RWPE1 (cell line): ENCODE measurements at places on chromosomes 5 and 9.

DNA sequence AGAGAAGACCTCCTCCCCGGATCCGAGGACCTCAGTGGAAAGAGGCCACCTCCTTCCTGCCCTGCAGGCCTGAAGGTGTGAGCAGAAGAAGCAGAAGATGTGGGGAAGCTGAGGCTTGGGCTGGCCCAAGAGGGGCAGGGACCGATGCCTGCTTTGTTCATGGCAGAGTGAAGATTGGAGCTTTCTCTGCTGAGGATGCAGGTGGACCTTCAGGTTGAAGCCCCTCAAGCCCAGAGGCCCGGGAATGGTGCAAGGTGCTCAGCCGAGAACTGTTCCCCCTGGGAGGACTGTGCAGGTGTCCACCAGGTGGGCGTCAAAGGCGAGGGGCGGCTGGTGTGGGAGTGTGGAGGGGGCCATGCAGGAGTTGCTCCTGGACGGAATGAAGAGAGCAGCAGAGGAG lies 277.9 kb upstream of the IRX2 start:
- DNase-seq = no peak

GRCh38 chr5:114361724-114362196 lies at the start of gene KCNN2:
TSS of gene KCNN2 (plus strand) at chr5:114362070. CDS start at chr5:114362140, 70 bp downstream.
- DNase-seq = peak; percentile 59

GRCh38 chr9:109789556-109789955 lies 9.6 kb downstream of the PALM2AKAP2 start:
- DNase-seq = no peak

DNA sequence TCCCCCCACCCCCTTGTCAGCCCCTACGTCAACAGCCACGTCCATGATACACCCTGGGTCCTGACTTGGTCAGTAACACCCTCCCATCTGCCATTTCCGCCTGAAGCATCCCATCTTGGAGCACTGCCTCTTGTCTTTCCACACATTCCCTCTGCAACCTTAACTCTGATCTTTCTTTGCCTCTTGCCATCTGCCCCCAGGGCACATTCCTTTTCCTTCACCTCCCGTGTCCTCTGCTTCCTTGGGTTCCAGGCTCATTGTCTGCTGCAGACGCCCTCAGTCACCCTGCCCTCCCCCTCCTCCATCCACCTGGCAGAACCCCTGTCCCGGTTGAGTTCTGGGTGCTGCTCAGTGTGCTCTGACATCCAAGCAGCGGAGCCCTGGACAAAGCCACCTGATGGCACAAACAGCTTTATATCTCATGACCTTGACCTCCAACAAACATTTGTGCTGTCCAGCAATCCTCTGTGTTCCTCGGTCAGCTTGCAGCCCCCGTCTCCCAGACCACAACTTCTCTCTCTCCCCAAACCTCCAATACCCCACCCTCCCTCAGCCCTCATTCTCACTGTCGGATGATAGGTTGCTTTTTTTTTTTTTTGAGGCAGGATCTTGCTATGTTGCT lies 97.7 kb upstream of the IER5L start:
- DNase-seq = peak; percentile 72

GRCh38 chr9:86757382-86757720 lies 190.0 kb downstream of the GAS1 start:
- DNase-seq = no peak

DNA sequence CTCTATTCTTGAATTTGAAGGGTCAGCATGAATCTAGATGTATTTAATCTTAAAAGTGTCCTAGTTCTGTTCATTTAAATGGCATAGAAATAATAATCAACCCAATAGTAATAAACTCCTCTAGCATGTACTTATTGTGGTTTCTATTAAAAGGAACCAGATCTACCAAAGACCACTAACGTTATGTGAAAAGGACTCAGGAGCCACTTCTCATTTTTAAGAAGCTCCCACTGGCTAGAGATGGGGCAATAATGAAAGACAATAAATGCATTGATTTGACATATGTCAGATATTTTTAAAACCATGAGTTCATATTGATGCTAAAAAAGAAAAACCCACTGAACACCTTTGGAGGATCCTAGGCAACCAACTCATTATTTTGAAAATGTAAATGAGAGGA lies 191.9 kb downstream of the ATP10B start:
- no peak for DNase-seq

DNA sequence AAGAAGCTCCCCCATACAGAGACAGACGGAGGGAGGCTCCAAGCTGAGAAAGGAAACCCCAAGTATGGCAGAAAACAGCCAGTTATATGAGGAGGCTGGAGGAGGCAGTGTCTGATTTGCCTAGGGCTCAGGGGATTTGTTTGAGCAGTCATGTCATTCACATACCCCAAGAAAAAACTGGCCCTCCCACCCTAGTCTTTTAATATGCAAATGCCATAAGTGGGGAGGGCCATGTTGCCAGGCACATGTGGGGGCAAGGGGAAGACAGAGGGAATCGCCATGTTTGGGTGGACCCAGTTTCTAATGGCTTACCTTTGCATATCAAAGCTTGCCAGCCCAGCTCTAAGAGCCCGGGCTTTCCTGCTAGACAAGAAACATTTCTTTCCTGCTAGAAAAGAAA lies 1163.8 kb downstream of the TAF11L14 start:
- no peak for DNase-seq

GRCh38 chr5:13303445-13303844 lies 641.0 kb downstream of the DNAH5 start:
- DNase-seq = no peak

GRCh38 chr9:32742296-32742695 lies 41.0 kb upstream of the TMEM215 start:
- DNase-seq = peak; percentile 87

GRCh38 chr9:119240546-119240945 lies 128.7 kb downstream of the BRINP1 start:
- no peak for DNase-seq

DNA sequence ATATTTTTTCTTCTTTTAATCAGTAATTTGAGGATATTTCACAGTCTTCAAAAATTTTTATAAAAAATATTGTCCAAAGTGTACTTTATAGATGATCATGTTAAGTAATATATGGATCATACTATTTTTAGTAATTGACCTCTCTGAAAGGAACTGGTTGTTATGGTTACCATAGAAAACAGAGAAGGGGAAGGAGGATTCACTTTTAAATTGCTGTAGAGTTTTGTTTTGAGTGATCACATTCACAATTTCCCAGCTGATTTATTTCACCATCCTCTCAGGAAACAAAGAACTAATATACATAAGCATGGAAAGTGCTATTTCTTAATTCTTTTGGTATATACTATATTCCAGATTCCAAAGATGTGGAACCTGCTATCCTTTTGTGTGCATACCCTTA lies 56.5 kb upstream of the NREP start:
- no peak for DNase-seq
